ENCODE measurements at places on chromosomes 7 and 10.
A peak's percentile ranks its signal among the peaks of the same experiment; 100 is the strongest.

DNA sequence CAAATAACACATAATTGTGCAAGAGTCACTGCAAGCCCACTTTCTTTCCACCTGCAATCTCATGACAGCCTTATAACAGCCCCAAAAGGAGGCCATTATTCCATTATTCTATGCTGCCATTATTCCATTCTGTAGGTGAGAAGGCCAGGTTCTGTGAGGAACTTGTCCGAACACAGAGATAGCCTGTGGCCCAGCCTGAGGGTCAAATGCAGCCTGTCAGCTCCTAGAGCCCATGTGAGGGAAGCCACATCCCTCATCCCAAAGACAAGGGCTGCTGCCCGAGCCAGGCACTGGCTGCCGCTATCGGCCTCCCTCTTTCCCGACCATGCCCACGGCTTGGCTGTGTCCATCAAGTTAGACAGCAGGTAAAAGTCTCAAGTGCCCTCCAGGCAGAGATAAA lies 24.1 kb upstream of the C10orf71 start:
- DNase-seq: no peak

DNA sequence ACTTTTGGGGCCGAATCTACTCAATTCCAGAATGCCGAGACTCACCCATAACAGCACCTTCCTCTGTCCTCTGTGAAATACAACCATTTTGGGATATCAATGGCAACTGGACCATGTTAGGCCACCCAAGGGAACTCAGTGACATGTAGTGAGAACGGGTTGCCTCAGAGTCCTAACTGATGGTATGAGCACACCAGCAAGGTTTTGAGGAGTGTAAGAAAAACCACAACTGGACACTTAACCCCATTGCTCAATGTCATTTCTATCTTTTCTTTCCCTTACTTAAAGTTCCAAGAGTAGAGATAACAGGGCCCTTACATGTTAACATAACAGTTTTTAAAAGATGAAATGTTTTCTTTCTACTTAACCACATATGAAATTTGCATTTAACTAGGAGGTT lies 67.1 kb downstream of the TNS3 start:
- no peak for DNase-seq

GRCh38 chr7:100679129-100679926 lies 5.8 kb downstream of the GNB2 start:
- no peak for DNase-seq

GRCh38 chr10:5873515-5873995 lies 16.1 kb downstream of the ANKRD16 start:
- peak; percentile 61 for DNase-seq

- DNase-seq: no peak
Observed at GRCh38 chr7:11591055-11591633, 240.9 kb downstream of the THSD7A start.

DNA sequence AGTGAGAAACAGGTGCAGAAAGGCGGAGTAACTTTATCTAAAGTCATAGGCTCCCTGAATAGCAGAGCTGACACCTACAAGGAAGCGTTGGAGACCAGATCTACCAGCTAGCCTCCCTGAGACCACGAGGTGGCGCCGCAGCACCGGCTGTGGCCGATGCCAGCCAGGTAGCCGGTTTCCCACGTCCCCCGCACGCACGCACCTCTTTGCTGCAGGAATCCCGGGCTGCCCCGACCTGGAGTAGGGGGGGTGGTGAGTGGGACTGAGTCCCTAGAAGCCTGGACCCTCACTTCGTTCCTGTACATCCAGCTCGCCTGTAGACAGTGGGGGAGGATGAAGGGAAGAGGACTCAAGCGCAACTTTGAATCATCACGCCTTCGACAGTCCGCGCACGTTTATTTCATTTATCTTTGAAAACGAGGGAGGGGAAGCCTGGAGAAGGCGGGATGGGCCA lies 3.7 kb downstream of the ELOVL3 start:
- peak; percentile 63 for DNase-seq

DNA sequence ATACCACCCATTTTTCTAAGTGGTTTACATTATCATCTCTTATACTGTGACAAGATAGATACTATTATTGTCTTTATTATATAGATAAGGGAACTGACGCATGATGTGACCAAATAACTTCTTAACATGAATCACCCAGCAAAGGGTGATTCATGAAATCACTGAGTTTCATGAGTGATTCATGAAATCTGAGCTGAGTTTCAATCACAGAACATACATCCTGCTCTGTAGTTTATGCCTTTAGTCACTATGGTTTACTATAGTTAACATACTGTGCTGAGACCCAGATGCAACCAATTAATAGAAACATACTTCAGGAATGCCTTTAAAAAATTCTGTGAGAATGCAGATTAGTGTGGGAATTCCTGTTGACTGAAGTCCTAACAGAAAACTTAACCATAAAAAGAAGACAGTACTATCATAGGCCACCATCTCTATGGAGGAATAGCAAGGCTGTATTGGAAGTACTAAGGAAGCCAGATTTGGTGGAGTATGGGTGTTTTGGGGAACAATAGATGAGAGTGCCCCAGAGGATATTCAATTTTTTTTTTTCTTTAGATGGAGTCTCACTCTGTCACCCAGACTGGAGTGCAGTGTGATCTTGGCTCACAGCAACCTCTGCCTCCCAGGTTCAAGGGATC lies 43.1 kb upstream of the SEMA3A start:
- no peak for DNase-seq

DNA sequence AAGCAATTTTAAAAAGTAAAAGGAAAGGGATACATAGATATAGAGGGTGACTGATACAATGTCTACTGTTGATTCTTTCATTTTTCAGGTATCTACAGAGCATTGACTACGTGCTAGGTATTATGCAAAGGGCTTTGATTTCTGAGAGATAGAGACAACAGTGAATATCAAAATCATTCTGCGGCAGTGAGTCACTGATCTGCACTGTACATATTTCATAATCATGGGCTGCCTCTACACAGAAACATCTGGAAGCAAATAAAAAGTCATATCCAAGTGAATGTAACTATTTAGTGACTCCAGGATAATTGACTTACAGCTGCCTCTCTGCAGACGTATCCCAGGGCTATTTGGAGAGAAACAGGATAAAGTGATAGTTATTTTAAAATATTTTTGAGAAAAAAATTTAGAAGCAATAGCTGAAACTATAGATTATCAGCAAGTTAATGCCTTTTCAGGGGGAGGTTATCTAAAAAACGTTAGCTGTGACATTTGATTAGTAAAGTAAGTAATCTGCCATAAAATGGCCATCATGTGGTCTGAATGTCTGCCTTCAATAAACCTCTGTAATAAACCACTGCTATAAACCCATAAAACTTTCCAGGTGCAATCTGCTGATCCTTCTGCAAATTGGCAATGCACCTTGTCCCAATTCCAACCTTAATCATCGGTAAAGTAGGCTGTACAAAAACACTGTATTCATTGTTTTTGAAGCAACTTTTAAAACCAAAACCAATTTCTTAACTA lies 43.7 kb downstream of the CPXM2 start:
- no peak for DNase-seq

GRCh38 chr7:95660023-95660434 lies 63.7 kb upstream of the PDK4 start:
- no peak for DNase-seq

DNA sequence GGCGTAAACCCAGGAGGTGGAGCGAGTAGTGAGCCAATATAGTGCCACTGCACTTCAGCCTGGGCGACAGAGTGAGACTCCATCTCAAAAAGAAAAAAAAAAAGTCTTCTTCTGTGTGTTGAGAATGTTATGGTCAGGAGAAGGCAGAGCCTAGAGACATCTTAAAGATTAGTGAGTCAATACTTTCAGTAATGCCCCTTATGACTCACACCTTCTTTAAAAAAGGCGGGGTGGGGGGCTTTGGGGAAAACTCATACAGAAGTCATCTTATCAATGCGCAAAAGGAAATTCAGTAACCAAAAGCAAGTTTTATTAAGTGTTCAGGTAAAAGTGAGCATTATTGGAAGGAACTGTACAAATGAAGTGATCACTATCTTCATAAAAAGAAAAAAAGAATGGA lies 1369.8 kb upstream of the LRRTM3 start:
- DNase-seq: no peak

DNA sequence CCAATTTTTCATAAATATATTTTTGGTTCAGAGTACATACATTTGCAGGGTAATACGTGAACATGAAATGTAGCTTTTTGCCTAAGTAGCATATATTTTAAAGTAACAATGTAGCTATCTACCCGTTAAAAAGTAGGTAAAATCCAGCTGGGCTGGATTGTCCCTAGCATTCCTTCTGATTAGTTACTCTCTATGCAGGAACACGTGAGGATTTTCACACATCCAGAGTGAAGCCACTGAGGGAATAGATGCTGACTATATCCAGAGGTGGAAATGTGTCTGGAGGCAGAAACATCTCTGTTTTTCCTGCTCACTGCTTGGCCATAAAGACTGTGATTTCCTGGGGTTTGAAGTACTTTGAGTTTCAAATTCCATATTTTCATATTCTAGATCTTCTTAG lies 338.9 kb upstream of the KIAA1217 start:
- no peak for DNase-seq

DNA sequence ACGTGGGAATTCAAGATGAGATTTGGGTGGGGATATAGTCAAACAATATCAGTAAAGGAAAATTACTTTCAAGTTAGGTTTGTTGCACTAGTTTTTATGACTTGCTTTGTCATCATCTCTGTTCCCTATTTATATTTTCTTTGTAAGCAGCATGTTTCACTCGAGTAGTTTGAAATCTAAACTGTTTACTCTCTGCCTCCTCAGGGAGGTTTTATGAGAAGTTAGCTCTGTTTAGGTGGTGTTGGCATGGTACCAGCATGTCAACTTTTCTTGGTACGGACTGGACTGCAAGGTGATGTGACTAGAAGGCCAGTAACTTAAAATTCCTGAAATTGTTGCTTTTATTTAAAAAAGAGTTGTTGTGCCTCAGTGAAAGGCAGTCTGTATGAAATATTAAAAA lies 59.2 kb upstream of the MTPN start:
- no peak for DNase-seq

GRCh38 chr10:63454631-63455030 lies 11.1 kb downstream of the JMJD1C start:
- DNase-seq: no peak

DNA sequence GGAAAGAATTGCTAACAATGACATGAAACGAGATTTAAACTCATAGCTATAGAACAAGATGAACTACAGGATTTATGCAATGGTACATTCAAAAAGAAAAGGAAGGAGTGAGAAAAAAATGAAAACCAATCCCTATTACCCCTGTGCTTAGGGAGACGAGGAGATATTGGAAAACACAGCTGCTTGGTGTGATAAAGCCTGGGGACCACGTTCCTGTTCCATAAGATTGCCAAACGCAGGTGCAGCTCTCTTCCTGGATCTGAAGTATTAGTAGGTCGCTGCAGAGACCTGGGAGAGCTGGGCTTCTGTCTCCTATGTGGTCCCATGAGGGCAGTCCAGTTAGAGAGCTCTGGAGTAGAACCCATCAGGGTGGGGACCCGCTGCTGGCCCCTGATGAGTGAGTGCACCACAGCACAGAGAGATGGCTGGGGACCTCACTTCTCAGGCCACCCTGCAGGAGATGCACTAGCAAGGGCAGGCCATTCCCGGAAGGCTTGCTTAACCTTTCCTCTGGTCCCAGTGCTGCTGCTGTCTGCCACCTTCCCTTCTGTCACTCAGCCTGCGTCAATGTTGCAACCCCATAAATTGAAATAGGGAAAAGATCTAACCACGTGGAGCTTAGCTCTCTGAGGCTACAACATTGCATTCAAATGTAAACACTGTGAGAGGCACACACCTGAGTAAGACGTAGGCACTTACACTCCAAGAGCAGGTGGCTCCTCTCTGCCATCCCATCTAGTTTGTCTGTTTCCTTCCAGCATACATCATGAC lies 57.9 kb downstream of the MTPN start:
- DNase-seq: no peak

GRCh38 chr7:12557282-12557681 lies 13.2 kb upstream of the SCIN start:
- DNase-seq: no peak

- no peak for DNase-seq
Observed at GRCh38 chr7:40808378-40808942, 673.7 kb downstream of the SUGCT start.

- no peak for DNase-seq
Observed at GRCh38 chr10:74977913-74978847, 133.3 kb upstream of the SAMD8 start.

DNA sequence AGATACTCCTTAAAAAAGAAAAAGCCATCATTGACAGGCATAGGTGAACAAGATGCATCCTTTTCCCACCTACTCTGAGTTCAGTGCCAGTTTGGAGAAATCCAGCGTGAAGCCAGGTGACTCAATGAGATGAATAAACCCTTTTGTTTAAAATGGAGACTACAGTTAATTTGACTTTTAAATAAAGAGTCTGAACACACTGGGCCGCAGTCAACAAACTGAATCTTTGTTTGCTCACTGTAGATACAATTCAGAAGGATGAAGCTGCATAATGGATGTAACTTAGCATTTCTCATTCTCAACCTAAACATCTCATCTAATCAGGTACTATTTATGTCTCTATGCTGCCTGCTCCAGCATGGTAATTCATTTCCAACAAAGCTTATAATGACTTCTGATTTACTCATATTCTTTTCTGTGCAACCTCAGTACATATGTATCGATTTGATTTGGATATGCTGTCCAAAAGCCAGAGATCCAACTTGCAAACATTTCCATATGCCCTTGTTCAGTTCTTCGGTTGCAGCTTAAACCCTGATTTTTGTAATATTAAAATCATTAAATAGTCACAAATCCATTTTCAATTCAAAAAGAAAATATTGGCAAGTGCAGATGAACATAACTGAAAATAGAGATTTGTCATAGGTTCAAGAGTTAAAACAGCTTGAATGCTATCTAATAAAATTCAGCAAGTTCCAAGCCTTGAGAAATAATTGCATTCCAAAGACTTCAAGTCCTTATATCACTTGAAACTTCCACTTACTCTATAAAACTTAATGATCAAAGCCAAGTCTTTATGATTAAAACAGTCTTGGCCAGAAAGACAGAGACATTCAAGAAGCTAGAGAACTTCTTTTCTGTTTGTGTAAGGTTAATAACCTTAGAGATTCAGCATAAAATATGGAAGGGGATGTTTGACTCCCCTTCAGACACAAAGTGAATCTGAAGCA lies 67.8 kb downstream of the CPVL start:
- no peak for DNase-seq

DNA sequence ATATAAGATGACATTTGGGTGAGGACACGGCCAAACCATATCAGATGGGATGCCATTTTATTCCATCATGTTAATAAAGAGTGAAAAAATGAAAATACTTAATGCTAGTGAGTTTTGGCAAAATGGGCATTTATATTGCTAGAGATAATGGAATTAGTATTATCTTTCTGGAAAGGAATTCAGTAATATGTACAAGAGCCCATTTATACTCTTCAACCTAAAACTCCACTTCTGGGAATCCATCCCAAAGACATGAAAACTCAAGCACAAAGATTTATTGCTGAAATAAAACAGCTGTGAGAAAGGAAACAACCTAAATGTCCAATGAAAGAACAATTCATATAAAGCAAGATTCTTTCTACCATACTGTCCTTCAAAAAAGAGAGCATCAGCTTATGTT lies 96.0 kb upstream of the TMEM168 start:
- DNase-seq: no peak

- DNase-seq: no peak
Observed at GRCh38 chr10:72709041-72709440, 17.1 kb downstream of the MCU start.

GRCh38 chr7:81195033-81195432 lies 276.2 kb upstream of the SEMA3C start:
- DNase-seq: no peak

GRCh38 chr10:6128591-6129251 lies 39.9 kb downstream of the RBM17 start:
- no peak for DNase-seq
